ENCODE measurements at places on chromosomes 7 and 10. TPM values are rescaled to one million over a fixed set of nuclear protein-coding genes. Genes with fewer than 3 reads are reported as not detected.
A peak's percentile ranks its signal among the peaks of the same experiment; 100 is the strongest.

DNA sequence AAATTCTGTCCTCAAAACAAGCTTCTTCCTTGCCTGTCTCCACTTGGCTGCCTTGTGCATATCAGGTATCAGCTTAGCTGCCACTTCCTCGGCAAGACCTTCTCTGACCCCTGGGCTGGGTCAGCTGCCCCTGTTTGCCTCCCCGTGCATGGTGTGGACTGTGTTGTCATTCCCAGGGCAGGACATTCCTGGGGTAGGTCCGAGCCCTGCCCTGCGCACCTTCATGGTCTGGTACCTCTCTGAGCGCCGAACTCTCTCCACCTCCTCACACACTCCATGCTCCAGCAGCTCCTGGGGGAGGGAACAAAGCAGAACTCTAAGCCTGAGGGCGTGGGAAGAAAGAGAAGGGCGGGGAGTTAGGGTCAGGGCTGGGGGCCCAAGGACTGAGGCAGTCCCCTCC is 3.8 kb downstream of the POLM start:
- H3K27me3 ChIP-seq, result no peaks in the 10 kb centered on the region
- H3K27ac ChIP-seq, result no peak overlapping the region
- no peak for DNase-seq
- H3K36me3 ChIP-seq, result peaks cover 37% of the 10 kb centered on the region
- H3K4me3 ChIP-seq, result no peak overlapping the region

DNA sequence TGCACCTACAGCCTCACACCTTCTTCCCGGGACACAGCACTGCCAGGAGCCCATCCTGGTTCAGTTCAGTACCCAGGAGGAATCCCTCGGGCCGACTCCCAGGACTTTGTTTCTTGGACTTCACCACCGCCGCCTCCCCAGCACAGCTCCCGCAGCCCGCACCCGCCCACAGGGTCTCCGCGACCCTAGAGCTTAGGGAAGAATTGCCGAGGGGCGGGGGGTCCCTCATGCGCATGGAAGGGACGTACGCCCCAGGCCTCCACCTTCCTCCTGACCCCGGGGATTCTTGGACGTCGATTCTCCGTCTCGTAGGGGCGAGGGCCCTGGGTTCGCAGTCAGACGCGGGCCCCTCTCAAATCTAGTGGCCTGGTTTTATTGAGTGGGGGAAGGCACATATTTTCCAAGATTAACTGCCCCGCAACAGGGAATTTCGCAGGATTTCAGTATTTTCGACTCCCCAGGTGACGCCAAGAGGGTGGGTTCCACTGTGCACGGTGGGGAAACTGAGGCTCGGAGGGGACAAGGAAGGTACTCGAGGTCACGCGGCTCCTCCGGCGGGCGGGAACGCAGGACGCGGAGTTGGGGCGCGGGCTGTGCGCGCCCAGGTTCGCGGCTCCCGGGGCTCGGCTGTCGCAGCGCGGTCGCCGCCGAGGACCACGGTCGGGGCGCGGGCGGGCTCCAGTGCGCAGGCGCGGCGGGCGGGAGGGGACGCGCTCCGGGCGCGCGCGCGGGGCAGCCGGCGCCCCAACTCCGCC is at the start of gene ADCY1:
Gene ADCY1, plus strand, starts transcription at position 708 of the 755 bp plus-strand sequence. CDS start 176 bp downstream, outside the sequence.
- H3K27ac ChIP-seq, result no peak within 1 kb of the TSS
- peaks cover 5% of the 10 kb centered on the region for H3K4me1 ChIP-seq
- H3K36me3 ChIP-seq, result no peaks in the 10 kb centered on the region
- peak; percentile 73 for DNase-seq
- H3K4me3 ChIP-seq, result peak within 1 kb of the TSS; percentile 57

- no peak overlapping the region for H3K4me3 ChIP-seq
- peaks cover 21% of the 10 kb centered on the region for H3K4me1 ChIP-seq
- peaks cover 16% of the 10 kb centered on the region for H3K36me3 ChIP-seq
- H3K27me3 ChIP-seq, result no peaks in the 10 kb centered on the region
- peak overlapping the region; percentile 16 for H3K27ac ChIP-seq
These were observed 39.2 kb downstream of the WBP1L start for GRCh38 chr10:102782673-102783551.

- peaks cover 10% of the 10 kb centered on the region for H3K27me3 ChIP-seq
- no peaks in the 10 kb centered on the region for H3K36me3 ChIP-seq
- no peaks in the 10 kb centered on the region for H3K4me1 ChIP-seq
- no peak for DNase-seq
These were observed 65.0 kb downstream of the VSTM4 start for GRCh38 chr10:49050366-49050765.

- peaks cover 2% of the 10 kb centered on the region for H3K4me1 ChIP-seq
- no peak overlapping the region for H3K27ac ChIP-seq
- H3K4me3 ChIP-seq, result no peak overlapping the region
These were observed 180.5 kb upstream of the CCDC6 start for GRCh38 chr10:60086862-60087261.

- peaks cover 3% of the 10 kb centered on the region for H3K27me3 ChIP-seq
- no peak for DNase-seq
- H3K4me1 ChIP-seq, result peaks cover 2% of the 10 kb centered on the region
- H3K27ac ChIP-seq, result peak overlapping the region; percentile 47
These were observed 36.1 kb downstream of the PPP1R3C start for GRCh38 chr10:91596825-91597196.

DNA sequence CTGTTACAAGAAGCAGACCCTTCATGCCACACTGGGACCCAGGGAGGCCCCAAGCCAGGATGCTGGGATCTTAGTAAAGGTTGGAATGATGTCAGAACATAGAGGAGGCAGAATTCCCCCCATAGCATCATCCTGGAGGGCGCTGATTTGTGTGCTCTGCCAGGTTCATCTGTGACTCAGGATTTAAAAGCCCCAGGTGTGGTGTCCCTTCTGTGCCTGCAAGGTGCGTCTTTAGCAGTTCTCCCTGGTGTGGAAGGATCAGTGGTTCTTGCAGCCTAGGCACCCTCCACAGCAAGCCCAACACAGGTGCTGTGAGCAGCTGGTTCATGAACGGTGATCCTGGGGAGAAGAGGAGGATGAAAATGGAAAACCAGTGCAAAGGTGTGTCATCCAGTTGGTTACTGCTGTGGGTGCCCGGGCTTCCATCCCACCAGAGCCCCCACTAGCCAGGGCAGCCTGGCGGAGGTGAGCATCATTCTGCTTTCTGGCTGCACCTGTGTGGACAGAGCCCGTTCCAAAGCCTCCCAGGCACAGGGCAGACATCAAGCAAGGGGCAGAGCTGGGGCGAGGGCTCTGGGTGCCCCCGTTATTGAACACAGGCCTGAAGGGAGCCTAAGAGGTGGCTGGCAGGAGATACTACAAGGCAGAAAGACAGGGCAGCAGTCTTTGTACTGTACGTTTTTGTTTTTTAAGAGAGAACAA is 49.5 kb downstream of the IKZF1 start:
- no peak for DNase-seq
- peak overlapping the region; percentile 93 for H3K27ac ChIP-seq
- peaks cover 92% of the 10 kb centered on the region for H3K4me1 ChIP-seq
- no peaks in the 10 kb centered on the region for H3K27me3 ChIP-seq
- H3K4me3 ChIP-seq, result peak overlapping the region; percentile 66
- peaks cover 79% of the 10 kb centered on the region for H3K36me3 ChIP-seq

DNA sequence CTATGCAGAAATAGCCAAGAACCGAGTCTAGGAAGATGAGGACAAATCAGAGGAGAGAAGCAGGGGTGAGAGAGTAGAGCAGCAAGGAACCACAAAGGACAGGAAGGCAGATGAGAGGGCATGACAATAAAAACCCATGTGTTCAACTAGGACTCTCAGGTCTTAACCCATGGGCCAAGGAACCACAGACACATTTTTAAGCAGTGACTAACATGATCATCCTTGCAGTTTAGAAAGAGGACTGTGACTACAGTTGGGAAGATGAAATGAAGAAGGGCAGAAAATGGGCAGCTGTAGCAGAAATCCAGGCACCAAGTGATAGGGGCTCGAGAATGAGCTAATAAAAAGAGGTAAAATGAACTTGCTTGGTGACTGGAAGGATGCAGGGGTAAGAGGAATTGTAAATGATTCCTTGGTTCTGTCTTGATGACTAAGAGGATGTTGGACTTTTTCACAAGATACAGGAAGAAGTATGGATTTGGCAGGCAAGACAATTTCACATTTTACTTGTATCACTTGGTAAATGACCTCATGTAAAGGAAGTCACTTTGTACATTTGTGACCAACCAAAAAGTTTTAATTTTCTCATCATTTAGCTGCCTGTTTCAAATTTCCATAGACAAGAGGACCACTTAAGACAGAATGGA is 22.8 kb downstream of the SGMS1 start:
- H3K4me3 ChIP-seq, result no peak overlapping the region
- H3K27me3 ChIP-seq, result no peaks in the 10 kb centered on the region
- H3K27ac ChIP-seq, result no peak overlapping the region
- H3K4me1 ChIP-seq, result peaks cover 24% of the 10 kb centered on the region
- DNase-seq, result no peak

GRCh38 chr10:519055-519715 is 170.3 kb downstream of the DIP2C start:
- H3K27ac ChIP-seq, result no peak overlapping the region
- peaks cover 4% of the 10 kb centered on the region for H3K27me3 ChIP-seq
- DNase-seq, result no peak
- H3K36me3 ChIP-seq, result no peaks in the 10 kb centered on the region
- H3K4me3 ChIP-seq, result no peak overlapping the region
- no peaks in the 10 kb centered on the region for H3K4me1 ChIP-seq

- H3K4me1 ChIP-seq, result no peaks in the 10 kb centered on the region
- H3K27me3 ChIP-seq, result no peaks in the 10 kb centered on the region
- H3K4me3 ChIP-seq, result no peak overlapping the region
- no peak for DNase-seq
- no peaks in the 10 kb centered on the region for H3K36me3 ChIP-seq
- no peak overlapping the region for H3K27ac ChIP-seq
These were observed 502.2 kb downstream of the ARL4A start for GRCh38 chr7:13189668-13190067.

- peaks cover 15% of the 10 kb centered on the region for H3K36me3 ChIP-seq
- H3K4me1 ChIP-seq, result no peaks in the 10 kb centered on the region
- H3K4me3 ChIP-seq, result no peak overlapping the region
- no peak overlapping the region for H3K27ac ChIP-seq
- H3K27me3 ChIP-seq, result no peaks in the 10 kb centered on the region
These were observed 45.7 kb downstream of the ANKMY2 start for GRCh38 chr7:16599860-16600259.

DNA sequence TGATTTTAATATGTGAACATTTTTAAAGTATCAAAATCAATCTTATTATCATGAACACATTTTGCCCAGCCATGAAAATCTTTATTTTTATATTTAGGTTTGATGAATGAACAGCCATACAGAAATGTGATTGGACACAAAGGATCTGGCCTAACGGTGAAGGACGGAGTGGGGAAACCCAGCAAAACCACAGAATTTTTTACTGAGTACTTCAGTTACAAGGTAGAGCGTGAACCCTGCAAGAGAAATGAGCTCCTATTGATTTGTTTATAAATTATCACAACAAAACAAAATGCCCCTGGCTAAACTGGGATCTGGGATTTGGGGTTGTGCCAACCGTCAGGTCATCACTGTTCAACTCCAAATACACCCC is 118.8 kb downstream of the JAZF1 start:
- H3K27me3 ChIP-seq, result peaks cover 19% of the 10 kb centered on the region
- peaks cover 2% of the 10 kb centered on the region for H3K4me1 ChIP-seq
- DNase-seq, result no peak
- H3K27ac ChIP-seq, result no peak overlapping the region
- no peaks in the 10 kb centered on the region for H3K36me3 ChIP-seq
- no peak overlapping the region for H3K4me3 ChIP-seq

DNA sequence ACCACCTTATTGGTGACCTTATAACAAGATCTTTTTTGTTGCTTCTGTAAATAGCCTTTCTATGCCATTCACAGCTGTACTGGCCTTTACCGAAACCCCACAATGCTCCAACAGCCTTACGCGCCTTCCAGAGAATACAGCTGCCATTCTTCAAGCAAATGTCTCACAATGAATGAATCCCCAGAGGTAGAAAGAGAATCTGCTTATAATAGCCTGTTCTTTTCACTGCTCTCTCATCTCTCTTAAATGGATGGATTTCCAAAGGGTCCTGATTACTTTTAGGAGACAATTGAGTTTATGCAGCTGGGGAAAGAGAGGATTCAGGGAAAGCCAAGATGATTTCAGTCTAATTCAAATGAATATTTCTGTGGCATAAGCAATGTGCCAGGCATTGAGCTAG is 183.1 kb upstream of the PDE1C start:
- H3K4me3 ChIP-seq, result no peak overlapping the region
- no peak overlapping the region for H3K27ac ChIP-seq

DNA sequence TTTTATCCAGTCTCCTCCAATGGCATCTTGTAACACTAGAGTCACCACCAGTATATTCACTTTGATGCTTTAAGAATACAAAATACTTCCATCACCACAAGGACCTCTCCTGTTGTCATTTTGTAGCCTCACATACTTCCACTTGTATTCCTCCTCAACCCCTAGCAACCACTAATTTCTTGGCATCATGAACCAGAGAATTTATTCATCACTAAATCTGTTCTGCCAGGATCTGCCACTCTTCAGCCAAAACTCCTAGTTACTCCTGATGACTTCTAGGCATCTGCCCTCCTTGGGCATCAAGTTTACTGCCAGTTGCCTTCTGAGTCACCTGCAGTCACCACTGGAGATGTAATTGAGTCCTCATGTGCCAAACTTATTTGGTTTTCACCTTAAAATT is 906.8 kb downstream of the CNTNAP2 start:
- no peak overlapping the region for H3K4me3 ChIP-seq
- no peak for DNase-seq
- no peaks in the 10 kb centered on the region for H3K27me3 ChIP-seq

DNA sequence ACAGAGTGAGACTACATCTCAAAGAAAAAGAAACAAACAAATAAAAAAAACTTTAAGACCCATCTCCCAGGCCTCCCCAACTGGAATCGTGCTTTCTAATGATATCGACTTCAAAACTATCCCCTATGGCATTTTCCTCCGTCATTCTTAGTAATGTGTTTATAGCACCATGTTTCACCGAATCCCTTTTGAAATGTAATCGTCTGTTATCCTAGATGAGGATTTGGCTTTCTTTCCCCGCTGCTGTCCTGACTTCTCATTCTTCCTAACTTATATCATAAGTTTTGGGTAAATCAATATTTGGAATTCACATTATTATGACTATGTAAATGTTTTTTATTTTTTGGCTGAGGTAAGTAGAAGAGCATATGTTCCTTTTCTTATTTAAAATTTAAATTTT is 77.2 kb upstream of the ARHGAP21 start:
- H3K4me1 ChIP-seq, result no peaks in the 10 kb centered on the region
- no peak overlapping the region for H3K27ac ChIP-seq
- H3K27me3 ChIP-seq, result no peaks in the 10 kb centered on the region
- H3K4me3 ChIP-seq, result no peak overlapping the region
- no peak for DNase-seq
- no peaks in the 10 kb centered on the region for H3K36me3 ChIP-seq

Gene PTF1A
- total RNA-seq, result not detected

Gene CALHM1
- not detected for total RNA-seq

Gene GARIN1A
- 0.37 TPM for total RNA-seq

Gene KCNIP2
- total RNA-seq, result 2.3 TPM

Gene EBLN1
- total RNA-seq, result not detected

Gene DNA2
- 59.1 TPM for total RNA-seq

Gene NKX2-3
- total RNA-seq, result not detected

Gene SPACDR
- total RNA-seq, result 2.7 TPM

Gene PLXDC2
- total RNA-seq, result not detected

Gene SFRP4
- total RNA-seq, result not detected

Gene SLC26A5
- total RNA-seq, result not detected

Gene PLEKHS1
- total RNA-seq, result not detected

Gene TFAM
- total RNA-seq, result 102 TPM

Gene MMRN2
- total RNA-seq, result not detected

Gene GPRIN2
- total RNA-seq, result not detected

Gene COBL
- total RNA-seq, result not detected

Gene OPN4
- total RNA-seq, result not detected

Gene LRIT1
- total RNA-seq, result not detected
